ENCODE measurements at places on chromosomes 6 and 20.

DNA sequence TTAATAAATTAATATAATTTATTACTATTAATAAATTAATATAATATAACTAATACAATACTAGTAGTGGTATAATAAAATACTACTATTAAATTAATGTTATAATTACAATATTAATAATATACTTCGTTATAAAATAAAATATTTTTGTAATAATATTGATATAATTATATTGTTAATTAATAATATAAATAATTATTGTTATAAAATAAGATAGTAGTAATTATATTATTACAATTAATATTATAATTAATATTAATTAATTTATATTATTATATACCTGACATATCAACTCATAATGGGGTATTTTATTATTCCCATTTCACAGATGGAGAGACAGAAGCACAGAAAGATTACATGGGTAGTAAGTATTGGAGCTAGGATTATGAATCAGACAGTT lies 8.9 kb downstream of the BEND6 start:
- DNase-seq, result no peak

DNA sequence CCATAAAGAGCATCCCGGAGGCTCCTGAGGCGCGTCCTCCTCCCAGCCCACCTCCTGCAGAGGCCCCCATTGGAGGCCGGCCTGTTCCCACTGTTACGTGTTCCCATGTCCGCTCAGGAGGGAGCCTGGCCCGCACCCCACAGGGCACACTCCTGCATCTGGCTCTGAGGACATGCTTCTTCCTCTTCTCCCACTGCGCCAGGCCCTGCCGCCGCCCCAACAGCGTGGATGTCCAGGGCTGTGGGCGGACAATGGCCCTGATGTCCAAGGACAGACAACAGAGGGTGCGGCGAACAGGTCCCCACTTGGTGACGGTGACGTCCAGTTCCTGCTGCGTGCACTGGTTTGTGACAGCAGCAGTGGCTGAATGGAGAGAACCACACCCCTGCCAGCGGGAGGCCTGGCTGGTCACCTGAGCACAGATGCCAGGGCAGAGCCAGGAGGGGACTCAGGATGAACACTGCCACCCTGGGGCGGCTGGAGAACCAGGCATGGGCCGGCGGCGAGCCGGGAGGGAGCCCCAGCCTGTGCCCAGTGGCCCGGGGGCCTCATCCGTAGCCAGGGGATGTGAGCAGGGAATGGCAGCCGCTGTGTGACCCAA lies 26.6 kb downstream of the FRMD1 start:
- DNase-seq, result no peak

DNA sequence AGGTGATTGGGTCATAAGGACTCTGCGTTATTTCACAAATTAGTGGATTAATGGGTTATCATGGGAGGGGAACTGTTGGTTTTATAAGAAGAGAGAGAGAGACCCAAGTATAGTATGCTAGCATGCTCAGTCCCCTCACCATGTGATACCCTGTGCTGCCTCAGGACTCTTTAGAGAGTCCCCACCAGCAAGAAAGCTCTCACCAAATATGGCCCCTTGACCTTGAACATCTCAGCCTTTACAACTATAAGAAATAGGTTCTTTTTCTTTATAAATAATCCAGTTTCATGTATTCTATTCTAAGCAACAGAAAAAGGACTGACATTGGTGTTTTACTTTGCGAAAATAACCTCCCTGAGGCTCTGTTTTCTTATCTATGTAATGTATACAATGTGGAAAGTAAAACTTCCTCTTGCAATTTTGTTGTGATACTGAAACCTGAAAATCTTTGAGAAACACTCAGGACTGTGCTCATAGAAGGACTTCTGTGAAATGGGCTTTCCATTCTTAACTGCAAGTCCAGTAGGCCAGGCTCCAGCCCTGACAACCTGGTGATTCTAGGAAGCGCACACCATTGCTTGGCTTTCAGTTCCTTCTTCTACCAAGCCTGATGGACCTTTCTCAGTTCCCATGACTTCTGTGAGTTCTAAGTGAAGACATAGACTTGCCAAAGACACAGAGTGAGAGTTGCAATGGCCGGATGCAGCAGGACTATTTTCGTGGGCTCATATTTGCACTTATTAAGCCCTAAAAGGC lies 21.9 kb downstream of the SIRPD start:
- no peak for DNase-seq

GRCh38 chr6:160519133-160519532 lies 144.9 kb downstream of the LPA start:
- no peak for DNase-seq

- no peak for DNase-seq
These were observed 15.0 kb upstream of the MTFR2 start for GRCh38 chr6:136265101-136265500.

DNA sequence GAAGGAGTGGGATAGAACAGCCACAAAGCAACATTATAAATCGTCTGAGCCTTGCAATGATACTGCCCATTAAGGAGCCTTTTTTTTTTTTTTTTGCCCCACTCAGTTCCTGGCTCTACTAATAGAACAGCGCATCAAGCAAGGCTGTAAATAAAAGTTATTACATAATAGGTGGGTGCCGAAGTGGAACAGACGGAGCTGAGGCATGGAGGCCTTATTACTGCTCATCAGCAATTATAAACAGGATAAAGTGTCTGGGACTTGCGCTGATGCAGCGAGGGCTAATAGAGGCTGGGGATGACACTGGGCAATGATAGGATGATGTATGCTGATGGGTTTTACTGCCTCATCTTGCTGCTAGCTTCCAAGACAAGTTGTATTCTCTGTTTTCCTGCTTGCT lies 272.1 kb downstream of the ZFAND3 start:
- no peak for DNase-seq

DNA sequence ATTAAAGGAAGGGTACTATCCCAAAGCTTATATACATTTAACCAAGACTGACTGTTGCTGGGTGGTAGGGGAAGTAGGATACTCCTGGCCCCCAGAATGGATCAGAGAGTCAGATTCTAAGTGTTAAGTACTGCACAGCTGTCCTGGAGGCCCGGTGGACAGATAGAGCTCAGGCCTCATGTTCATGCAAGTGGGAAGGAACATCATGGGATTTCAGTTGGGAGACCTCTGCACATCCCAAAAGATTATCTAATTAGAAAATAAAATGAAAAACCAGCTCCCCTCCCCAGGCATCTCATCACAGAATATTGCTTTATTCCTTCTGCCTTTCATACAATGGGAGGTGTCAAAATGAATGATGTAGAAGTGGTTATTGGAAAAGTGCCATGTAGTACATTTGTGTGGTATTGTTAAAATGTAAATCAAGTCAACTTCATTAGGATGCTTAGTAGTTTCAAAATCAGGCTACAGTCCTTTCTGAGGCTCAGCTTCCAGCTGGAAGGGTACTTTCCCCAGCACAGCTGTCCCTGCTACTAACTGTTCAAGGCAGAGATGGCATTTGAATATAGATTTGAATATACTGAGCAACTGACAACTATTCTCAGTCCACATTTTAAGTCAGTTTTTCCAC lies 82.9 kb downstream of the SLC35B3 start:
- no peak for DNase-seq

Measured in NCI-H1092 treated with DMSO at 0.1 percent for 48 hours (cell line).